ENCODE measurements at places on chromosomes 16 and 17. TPM values are rescaled to one million over a fixed set of nuclear protein-coding genes. Genes with fewer than 3 reads are reported as not detected.

KIF18B gene
- 25.2 TPM for polyA plus RNA-seq

PITPNM3 gene
- polyA plus RNA-seq = 1.1 TPM

CBX2 gene
- polyA plus RNA-seq = 10.5 TPM

PABPN1L gene
- not detected for polyA plus RNA-seq

NOD2 gene
- 0.07 TPM for polyA plus RNA-seq

TMEM100 gene
- not detected for polyA plus RNA-seq

SOCS1 gene
- polyA plus RNA-seq = 1.2 TPM

WSCD1 gene
- 21.5 TPM for polyA plus RNA-seq

GPRC5B gene
- 42.3 TPM for polyA plus RNA-seq

GRCh38 chr17:14791221-14791620 lies 473.9 kb downstream of the PMP22 start:
- DNase-seq = no peak

- DNase-seq = no peak
These were observed 12.8 kb upstream of the TNS4 start for GRCh38 chr17:40514013-40514875.

- DNase-seq = peak; percentile 57
These were observed 28.8 kb upstream of the GINS2 start for GRCh38 chr16:85717393-85718152.

DNA sequence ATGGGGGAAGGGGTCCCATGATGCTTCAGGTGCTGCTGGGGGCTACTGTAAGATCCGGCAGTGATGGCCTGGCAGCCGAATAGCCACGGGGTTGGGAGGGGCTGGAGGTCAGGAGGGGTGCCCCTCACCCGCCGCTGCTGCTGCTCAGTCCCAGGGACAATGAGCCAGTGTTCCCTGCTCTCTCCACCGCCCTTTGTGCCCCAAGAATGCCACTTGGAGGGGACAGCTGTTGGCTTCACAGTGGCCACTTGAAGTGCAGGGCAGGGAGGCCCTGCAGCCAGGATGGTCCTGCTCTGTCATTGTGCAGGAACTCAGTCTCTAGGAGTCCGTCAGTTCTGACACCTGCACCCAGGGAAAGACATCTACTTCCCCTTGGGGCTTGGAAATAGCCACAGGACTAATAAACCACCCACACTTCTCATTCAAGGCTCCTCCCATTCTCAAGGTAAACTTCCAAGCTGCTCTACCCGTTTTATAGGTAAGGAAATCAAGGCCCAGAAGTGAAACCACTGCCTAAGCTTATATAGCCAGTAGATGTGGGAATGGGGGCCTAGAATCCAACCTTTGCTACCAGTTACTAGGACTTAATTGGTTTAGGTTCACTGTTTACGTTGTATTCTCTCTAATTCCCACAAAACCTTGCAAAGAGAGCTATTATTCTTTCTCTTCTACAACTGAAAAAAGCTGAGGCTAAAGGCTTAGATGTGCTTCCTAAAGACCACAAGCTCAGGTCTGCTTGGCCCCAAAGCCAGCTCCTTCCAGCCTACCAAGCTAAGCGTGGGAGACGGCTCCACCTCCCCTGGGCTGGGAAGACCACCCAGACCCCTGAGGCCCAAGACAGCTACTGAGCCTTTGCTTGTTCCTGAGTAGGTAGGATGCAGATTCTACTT lies 6.2 kb upstream of the CPSF4L start:
- DNase-seq = no peak

GRCh38 chr17:76121932-76122430 lies 18.4 kb upstream of the EXOC7 start:
- no peak for DNase-seq

DNA sequence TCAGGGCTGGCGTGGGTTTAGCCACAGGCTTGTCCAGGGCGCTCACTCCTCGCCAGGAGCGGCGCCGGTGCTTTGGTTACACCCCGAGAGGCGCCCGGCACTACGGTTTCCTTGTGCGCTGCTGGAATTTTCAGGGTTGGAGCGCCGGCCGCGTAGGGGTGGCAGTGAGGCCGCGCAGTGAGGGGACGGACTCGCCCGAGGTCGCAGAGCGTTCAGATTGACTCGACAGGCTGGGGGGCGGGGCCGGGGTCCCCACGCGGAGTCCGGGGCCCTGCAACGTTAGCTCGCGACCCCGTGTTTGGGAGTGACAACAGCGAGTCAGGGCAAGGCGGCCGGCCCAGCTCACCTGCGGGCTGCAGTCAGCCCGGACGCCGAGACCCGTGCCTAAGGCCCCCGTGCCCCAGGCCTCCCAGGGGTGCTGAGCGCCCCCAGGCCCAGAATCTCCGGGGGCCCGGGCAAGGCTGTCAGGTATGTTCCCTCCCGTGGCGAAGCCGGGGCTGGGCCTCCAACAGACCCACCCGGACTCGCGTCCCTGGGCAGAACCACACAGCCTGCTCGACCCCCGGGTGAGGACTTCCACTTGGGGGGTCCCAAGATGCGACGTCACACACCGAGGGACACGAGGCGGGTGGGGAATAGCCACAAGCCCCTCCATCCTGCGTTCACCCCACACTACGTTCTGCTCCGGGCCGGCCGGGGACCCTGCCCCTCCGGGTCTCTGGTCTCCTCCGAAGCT lies 1.3 kb upstream of the ACTG1 start:
- DNase-seq = peak; percentile 35

DNA sequence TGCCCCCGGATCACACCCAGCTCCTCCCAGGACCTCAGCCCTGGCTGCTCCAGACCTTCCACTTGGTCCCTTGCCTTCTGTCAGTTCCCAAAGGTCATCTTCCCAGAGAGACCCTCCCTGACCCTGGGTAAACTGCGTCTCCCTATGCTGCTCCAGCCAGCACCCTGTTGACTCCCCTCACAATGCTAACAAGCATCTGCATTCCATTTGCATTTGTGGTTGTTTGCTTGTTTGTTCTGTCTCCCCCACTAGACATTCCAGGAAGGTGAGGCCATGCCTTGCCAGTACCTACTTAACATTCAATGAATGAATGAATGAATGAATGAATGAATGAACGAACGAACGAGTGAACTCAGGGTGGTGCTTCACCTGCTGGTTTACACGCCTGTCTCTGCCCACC lies 171.2 kb downstream of the WSCD1 start:
- DNase-seq = no peak

GRCh38 chr16:60199150-60199549 lies 1465.0 kb upstream of the GOT2 start:
- DNase-seq = no peak

- no peak for DNase-seq
These were observed 10.3 kb downstream of the CASKIN1 start for GRCh38 chr16:2186064-2186463.

- DNase-seq = peak; percentile 72
These were observed at the start of gene TRIM47 for GRCh38 chr17:75878174-75878998. Gene TRIM47, minus strand, starts transcription at chr17:75878581. Its CDS starts 33 bp downstream, at chr17:75878548.

- DNase-seq = peak; percentile 27
These were observed 138.0 kb downstream of the ANKFN1 start for GRCh38 chr17:56291226-56291805.

- DNase-seq = no peak
These were observed 6.6 kb upstream of the TEKT3 start for GRCh38 chr17:15348021-15348420.

- DNase-seq = no peak
These were observed 3.6 kb downstream of the ACADVL start for GRCh38 chr17:7223375-7223774.

- DNase-seq = no peak
These were observed 29.7 kb downstream of the DUSP14 start for GRCh38 chr17:37519251-37519985.

GRCh38 chr17:40251576-40251975 lies 32.5 kb downstream of the WIPF2 start:
- DNase-seq = peak; percentile 88

DNA sequence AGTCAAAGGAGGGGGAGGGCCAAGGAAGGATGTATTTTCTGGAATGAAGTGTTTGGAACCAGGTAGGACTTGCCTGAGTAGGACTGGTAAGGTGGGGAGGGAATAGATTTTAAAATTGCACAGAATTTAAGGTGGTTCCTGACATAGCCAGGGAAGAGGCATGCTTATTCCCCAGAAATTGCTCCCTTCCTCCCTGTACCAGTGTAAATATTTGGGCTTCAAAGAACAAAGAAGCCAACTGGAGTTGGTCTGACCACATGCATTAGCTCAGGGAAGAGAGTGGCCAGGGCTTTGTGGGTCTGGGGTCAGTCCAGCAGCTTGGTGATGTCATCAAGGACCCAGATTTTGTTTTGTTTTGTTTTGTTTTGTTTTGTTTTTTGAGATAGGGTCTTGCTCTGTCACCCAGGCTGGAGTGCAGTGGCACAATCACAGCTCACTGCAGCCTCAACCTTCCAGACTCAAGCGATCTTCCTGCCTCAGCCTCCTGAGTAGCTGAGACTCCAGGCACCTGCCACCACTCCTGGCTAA lies 9.3 kb upstream of the MRTFB start:
- no peak for DNase-seq

- no peak for DNase-seq
These were observed 9.7 kb downstream of the ABCC12 start for GRCh38 chr16:48146131-48146530.

DNA sequence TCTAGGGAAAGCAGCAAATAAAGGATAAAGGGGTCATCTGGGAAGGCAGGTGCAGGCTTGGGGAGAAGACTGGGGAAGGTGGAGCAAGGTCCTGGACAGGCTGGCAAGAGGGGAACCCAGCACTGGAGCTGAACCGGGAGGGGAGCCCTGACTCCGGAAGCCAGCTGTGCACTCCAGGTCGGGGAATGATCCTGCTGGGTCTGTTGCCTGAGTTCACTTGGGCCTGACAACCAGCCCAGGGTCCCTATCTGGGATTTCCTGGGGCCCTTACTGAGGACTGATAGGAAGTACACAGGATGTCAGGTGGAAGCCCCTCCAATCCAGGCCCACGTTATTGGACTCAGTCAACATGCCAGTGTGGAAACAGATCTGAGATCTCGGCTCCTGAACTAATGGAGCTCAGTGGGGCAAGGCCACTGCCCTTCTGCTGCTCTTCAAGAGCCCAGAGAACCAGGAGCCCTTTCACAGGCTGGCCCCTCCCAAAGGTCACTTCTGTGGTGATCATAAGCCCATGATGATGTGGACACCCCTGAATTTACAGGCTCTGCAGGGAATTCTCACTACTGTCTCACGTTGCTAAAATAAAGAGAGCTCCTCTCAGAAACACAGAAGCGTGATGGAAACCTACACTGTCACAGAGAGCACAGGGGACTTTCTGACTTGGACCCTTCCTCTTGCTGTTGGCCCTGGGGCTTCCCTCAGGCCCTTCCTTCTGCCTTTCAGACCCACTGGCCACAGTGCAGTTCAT lies 19.9 kb upstream of the PITPNM3 start:
- DNase-seq = no peak

DNA sequence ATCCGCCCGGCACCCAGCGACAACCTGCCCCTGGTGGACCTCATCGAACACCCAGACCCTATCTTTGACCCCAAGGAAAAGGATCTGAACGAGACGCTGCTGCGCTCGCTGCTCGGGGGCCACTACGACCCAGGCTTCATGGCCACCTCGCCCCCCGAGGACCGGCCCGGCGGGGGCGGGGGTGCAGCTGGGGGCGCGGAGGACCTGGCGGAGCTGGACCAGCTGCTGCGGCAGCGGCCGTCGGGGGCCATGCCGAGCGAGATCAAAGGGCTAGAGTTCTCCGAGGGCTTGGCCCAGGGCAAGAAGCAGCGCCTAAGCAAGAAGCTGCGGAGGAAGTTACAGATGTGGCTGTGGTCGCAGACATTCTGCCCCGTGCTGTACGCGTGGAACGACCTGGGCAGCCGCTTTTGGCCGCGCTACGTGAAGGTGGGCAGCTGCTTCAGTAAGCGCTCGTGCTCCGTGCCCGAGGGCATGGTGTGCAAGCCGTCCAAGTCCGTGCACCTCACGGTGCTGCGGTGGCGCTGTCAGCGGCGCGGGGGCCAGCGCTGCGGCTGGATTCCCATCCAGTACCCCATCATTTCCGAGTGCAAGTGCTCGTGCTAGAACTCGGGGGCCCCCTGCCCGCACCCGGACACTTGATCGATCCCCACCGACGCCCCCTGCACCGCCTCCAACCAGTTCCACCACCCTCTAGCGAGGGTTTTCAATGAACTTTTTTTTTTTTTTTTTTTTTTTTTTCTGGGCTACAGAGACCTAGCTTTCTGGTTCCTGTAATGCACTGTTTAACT lies 1.0 kb downstream of the NOG start:
- DNase-seq = peak; percentile 19

DNA sequence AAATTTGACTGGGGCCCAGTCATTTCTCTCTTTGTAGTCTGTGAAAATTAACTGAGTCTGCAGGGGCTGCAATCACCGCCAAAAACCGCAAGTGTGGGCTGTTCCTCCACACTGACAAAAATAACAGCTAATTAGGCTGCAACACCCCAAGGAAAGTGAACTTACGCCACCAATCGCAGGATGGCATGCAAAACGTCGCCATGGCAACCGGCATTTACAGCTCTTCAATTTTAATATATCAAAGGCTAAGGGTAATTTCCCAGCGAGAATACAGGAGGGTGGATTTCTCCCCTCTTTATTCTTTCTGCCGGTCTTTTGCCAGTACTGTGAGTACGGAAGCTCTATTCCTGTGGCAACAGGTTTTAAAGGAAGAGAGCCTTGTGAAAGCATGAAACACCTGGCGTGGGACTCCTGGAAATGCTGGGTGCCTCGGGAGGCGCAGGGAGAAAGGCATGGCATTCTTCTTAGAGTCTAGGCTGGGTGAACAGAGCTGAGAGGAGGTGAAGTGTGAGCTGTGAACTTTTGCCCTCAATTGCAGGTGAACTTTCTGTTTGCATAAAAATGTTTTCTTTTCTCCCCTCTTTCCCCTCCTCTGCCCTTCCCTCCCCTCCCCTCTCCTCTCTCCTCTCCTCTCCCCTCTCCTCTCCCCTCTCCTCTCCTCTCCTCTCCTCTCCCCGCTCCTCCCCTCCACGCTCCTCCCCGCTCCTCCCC lies 399.7 kb downstream of the XYLT1 start:
- DNase-seq = no peak

DNA sequence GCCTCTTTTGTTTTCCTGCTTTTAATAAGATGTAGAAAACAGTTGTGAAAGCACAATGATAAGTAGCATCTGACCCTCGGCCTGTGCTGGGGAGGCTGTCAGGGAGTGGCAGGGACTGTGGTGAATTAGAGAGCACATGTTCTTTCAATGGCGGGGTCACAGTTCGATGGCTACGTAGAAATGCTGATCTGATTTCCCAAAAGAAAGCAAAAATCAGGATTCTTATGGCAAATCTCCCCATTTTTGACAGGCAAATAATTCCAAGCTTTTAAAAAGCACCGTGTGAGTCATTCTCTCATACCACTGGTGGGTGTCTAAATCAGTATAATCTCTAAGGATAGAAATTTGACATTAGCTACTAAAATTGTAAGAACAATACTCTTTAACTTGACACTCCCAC lies 4.2 kb upstream of the MAPK7 start:
- no peak for DNase-seq

- DNase-seq = no peak
These were observed 1.9 kb downstream of the CLEC16A start for GRCh38 chr16:10946308-10946707.

- DNase-seq = no peak
These were observed 114.2 kb downstream of the METRNL start for GRCh38 chr17:83193336-83194185.

- no peak for DNase-seq
These were observed 285.8 kb upstream of the DYNLRB2 start for GRCh38 chr16:80254970-80255369.
